Gastroesophageal sphincter (tissue), 4 donors: ENCODE measurements at places on chromosomes 6 and 20. TPM values are rescaled to one million over a fixed set of nuclear protein-coding genes. Genes with fewer than 3 reads are reported as not detected.

DNA sequence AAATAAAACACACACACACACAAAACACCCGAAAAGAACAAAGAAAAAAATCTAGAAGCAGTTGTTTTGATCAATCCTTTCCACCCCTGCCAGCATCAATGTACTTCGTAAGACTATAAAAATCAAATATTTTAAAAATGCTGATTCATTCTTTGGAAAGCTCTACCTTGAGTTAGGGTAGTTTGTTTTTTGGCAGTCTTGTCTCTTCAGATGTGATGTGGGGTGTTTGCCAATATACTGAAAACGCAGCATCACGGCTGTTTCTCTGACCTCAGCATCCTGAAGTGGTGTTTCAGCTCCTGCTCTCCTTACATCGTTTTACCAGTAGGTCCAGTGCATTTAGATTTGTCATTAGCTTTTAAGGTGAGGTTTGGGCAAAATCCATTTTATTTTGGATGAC lies 526.0 kb downstream of the UTRN start:
- ATAC-seq: no peak

- peak; percentile 89 for ATAC-seq
These were observed at the start of gene HMGA1 for GRCh38 chr6:34236443-34237315. Gene HMGA1, plus strand, starts transcription at chr6:34236873. Its CDS starts 3,908 bp downstream, at chr6:34240781.

DNA sequence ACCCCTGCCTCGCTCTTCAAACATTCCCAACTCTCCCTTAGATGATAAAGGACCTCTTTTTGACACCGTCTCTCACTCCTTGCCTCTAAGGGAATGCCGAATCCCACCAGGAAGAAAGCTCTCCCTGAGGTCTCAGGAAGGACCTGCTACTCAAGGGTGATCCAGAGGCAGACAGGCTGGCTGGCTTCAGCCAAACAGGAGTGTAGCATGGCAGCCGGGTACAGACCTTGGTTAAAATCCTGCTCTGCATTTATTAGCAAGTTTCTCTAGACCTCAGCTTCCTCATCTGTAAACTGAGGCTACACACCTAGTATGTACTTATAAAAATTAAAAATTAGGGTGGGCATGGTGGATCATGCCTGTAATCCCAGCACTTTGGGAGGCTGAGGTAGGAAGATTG lies 17.2 kb downstream of the MAP1LC3A start:
- ATAC-seq: no peak

The RCAN2 gene
- total RNA-seq: 265 TPM

- no peak for ATAC-seq
These were observed 47.5 kb downstream of the TRAM2 start for GRCh38 chr6:52529311-52529710.

The TRERF1 gene
- total RNA-seq: 4.7 TPM

The KIZ gene
- 19.9 TPM for total RNA-seq

DNA sequence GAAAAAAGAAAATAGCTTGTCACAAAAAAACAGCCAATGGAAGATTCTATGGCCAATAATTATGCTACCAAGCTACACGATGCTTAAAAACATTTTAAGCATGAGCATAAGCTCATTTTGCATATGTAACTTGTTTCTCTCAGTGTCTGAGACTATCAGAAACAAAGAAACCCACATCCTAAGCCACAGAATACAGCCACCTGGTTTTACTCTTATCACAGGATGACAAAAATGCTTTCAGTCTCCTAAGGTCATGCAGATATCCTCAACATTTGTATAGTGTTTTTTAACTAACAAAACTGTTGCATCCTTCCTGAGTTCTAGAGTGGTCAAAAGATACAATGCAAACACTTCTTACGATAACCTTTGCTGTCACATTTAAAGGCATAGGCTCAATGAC lies 172.1 kb upstream of the RUNX2 start:
- ATAC-seq: no peak

GRCh38 chr6:113414511-113414910 lies 442.6 kb upstream of the MARCKS start:
- ATAC-seq: peak; percentile 48

GRCh38 chr20:39871013-39871412 lies 818.0 kb downstream of the MAFB start:
- no peak for ATAC-seq

GRCh38 chr20:63873477-63873971 lies 8.5 kb downstream of the TPD52L2 start:
- ATAC-seq: peak; percentile 83

GRCh38 chr6:44699082-44699481 lies 311.6 kb downstream of the CDC5L start:
- ATAC-seq: no peak

- no peak for ATAC-seq
These were observed 34.9 kb upstream of the THBS2 start for GRCh38 chr6:169288591-169288990.

DNA sequence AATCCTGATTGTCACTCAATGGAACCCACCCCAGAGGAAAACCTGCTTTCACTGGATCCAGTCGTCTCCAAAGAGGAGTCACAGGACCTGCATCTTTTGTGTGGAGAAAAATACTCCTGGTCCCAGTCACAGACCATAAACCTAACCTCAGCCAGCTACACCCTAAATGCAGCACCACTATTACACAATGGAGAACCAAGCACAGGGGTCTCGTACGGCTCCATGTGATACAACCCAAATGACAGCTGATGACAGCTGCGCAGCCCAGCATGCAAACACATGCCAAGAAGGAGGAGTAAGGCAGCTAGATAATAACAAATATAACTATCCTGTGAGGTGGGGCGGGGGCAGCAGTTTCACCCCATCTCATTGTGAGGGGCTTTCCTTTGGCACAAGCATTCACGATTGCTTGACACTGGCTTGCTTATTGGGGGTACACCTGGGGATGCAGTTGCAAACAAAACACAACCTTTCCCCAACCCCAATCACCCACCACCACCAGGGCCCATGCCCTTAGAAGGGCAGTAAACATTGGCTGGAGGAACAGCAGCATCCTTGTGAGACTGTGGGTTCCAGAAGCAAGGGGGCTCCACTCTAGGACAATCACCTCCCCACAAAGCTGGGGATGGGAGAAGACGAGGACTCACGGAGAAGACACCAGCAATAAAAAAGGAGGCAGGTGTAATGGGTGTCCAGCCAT lies 51.5 kb downstream of the TRERF1 start:
- no peak for ATAC-seq

DNA sequence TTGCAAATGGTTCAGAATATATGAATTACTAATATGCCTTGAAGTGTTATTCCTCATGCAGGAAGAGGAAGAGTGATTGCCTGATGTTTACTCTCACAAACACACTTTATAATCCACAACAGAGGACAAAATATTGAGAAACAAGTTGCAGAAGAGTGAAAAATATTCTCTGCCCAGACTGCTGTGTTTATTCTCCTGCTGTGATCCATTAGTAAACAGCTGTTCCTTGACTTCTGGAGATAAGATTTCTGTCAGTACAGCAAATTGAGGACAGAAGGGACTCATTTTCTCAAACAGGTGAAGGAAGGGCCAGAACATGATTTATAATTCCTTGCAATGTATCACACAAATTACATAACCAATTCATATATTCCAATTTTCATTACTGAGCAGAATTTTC lies 148.0 kb downstream of the EPM2A start:
- ATAC-seq: no peak

DNA sequence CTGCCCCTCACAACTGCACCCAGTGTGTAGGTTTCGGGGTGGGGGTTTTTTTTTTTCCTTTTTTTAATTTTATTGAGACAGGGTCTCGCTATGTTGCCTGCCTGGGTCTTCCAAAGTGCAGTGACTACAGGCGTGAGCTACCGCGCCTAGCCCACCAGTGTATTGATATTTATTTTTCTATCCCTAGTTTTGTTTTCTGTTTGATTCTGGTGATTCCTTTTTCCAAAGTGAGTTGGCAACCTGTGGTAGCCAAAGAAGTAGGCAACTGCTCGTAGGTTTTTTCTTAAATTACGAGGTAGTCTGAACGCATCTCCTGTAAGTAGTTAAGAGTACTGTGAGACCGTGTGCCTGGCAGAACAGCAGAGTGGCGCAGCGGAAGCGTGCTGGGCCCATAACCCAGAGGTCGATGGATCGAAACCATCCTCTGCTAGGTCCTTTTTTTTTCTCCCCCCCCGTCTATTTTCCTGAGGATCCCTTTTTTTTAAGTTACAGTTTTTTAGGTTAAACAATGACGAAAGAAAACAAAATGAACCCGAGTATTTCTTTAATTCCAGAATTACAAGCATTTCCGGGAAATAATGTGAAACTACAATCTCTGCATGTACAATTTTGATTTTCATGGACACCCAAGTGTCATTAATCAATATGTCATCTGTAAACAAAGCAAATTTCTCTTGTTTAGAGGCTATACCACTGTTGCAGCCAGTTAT lies 78.7 kb upstream of the BTN3A2 start:
- ATAC-seq: peak; percentile 46

The IL20RA gene
- total RNA-seq: 2.0 TPM

The OXT gene
- not detected for total RNA-seq

The POPDC3 gene
- total RNA-seq: 1.5 TPM

DNA sequence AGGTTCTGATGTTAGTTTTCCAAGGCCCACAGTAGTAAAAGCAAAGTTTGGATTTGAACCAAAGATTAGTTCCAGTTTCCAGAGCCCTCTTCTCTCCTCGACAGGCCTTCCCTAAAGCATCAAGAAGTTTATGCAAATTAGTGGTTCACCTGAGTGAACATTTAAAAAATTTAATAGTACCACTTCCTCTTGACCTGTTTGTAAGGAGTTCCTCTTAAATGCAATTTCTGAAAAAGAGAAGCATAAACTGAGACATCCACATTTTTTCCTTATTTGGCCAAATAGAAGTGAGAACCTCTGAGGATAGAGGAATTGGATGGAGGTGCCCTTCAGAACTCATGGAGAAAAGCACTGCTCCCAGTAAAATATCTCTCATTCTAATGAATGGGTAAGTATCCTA lies 1.2 kb upstream of the DSE start:
- no peak for ATAC-seq

The FAM209A gene
- not detected for total RNA-seq

The VSX1 gene
- not detected for total RNA-seq

DNA sequence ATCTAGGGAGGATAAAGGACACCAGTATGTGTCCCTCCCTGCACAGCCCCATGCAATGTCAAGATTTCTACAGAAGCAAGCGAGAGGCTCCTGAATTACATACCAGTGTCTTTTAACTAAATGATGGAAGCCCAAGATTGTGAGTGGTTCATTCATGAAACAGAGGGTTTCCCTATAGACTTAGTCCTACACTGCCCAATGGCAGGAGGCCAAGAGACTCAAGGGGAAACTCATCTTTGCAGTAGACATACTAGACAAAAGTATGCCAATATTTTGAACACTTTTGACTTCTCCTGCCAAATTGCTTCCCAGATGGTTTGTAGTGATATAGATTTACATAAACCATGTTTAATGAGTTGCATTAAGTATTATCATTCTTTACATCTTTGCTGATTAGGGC lies 557.2 kb upstream of the JAG1 start:
- no peak for ATAC-seq

DNA sequence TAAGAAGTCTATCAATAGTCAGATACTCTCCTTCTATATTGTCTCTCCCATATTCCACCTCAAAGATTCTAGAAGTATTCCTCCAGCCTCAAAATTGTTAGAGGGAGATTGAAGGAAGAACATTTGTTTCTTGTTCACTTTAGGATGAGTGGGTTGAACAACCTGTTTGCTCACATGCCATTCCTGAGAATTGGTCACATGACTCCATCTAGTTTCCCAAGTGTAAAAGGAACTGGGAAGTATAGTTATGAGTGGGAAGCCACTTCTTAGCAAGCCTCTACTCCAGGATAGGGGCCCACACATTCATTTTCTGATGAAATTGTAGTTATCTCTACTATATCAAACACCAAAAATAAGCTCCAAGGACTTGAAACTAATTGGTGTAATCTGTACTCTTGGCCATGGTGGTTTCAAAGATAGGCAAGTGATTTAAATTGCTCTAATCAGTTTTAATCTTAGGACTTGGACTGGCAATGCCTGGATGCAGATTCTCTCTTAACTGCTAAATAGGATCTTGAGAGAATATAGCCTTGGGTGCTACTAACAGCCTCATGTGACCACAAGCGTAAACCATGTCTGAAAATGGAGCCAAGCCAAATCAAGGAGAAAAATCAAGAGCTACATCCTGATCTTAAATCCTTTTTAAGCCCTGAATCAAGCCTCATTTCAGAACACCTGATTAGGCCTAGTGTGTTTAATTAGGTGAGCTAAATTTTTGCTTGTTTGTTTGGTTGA lies 758.7 kb upstream of the MAN1A1 start:
- ATAC-seq: no peak

The KCNQ2 gene
- 0.40 TPM for total RNA-seq

The ANKRD66 gene
- total RNA-seq: not detected

- no peak for ATAC-seq
These were observed 230.9 kb upstream of the HTR1E start for GRCh38 chr6:86706449-86706848.

GRCh38 chr6:30684386-30685156 lies 1.9 kb downstream of the PPP1R18 start:
- no peak for ATAC-seq

GRCh38 chr20:9807136-9807535 lies 31.7 kb downstream of the PAK5 start:
- no peak for ATAC-seq

The TNF gene
- 0.81 TPM for total RNA-seq

The DEFB113 gene
- not detected for total RNA-seq

The CNPY3 gene
- total RNA-seq: 37.6 TPM

DNA sequence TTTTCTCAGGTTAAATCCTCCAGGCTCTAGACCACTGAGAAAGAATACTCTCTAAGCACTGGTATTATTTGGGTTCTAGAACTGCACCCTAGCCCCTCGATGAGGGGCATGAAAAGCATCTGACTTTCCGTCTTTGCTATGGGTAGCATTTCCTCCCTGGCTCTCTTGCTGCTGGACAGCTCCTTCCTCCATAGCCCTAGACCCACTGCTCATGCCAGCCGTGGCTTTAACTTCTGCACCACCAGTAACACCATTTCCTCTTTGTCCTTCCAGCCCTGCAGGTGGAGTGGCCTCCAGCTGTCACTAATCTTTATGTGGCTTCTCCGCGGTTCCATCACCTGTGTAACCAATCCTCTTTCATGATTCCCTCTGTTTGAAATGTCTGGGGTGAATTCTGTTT lies 194.9 kb downstream of the SCP2D1 start:
- ATAC-seq: no peak

DNA sequence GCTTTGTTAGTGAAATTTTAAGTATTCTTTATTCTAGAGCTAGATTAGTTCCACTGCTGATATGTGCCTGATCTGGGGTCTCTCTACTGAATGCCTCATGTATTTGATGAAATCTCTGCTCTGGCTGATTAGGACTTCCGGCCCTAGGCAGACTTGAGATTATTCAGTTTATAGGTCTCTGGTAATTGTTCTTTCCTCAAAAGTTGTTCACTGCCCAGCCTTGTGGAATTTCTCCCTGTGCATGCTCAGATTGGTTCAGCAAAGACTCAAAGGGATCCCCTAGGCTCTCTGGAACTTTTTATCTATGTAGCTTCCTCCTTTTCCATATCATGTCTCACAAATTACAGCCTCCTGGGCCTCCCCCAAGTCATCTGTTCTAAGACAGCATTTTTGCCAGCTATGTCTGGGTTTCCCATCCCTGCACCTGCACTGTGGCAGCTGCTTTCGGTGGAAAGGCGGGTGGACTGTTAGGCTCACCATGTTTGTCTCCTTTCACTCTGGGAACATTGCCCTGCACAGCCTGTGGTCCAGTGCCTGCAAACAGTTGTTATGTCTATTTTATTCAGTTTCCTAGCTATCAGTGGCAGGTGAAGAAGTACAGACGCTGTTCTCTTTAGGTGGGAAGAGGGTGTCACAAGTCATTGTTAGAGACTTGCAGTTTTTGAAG lies 73.7 kb downstream of the RPP40 start:
- ATAC-seq: no peak
